Stimulated activated CD4-positive, alpha-beta T cell treated with anti-CD3 and anti-CD28 coated beads, Interleukin-1b, Interleukin-23, amount 100 ng/mL, for 1 hour (primary cell): ENCODE measurements at places on chromosomes 12 and 14.

GRCh38 chr12:28759333-28759732, 389.7 kb upstream of the FAR2 start:
- DNase-seq: no peak

DNA sequence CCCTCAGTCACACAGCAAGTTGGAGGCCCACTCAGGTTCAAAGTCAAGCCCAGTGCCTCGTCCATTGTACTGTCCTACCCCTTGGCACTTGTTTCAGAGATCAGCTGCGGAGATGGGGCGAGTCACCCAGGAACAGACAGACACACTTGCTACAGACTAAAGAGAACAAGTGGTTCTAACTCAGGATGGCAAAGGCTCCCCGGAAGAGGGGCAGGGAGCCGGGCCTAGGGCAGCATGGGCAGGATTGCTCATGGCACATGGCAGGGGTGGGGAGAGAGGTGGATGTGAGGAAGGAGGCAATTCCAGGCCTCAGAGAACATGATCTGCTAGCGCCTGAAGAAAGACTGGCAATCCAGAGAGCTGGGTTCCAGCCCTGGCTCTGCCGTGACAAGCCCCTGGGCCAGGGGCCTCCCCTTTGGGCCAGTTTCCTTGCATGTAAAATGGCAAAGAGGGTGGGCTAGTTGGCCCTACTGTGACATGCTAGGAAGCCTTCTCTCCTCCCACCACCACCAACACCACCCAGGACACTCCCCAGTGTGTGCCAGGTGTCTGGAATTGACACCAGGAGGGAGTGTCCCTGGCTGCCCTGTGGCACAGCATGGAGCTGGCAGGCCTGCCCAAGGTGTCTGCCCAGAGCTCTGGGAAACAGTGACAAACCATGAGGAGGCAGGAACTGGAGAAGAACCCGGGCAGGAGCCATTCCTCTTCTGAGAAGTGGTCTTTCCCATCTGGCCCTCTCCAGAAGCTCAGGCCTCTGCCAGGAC, 24.0 kb upstream of the IRF2BPL start:
- no peak for DNase-seq

GRCh38 chr12:120367924-120368788, 808 bp downstream of the MSI1 start:
- no peak for DNase-seq

DNA sequence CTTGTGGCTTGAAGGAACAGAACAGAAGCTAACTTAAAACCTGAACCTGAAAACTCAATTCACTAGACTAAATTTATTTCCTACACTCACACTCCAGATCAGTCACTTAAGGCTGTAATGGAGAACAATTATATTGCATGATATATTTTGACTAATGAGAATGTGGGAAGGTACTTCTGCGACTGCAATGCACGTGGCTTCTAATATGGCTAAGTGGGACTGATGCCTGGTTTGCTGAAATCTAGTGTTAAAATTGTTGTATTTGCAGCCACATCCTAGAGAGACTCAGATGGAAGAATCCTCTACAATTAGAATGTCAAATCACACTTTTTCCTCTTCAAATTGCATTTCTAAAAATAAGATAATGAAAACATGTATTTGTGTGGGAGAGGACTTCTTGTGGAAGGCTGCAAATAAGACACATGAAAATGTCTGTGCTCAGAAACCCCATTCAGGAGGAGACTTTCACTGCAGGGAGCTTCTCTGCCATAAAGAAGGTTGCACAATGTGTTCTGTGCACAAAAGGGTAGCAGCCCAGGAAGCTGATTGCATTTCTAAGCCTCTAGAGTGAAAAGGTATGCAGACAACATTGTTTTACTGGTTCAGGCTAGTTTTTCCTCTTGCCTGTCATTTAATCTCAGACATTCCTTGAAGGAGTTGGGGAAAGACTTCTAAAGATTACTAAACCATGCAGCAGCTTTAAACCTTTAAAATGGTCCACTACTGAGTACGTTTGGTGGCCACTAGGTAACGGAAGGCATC, 224.3 kb downstream of the NEDD1 start:
- no peak for DNase-seq

DNA sequence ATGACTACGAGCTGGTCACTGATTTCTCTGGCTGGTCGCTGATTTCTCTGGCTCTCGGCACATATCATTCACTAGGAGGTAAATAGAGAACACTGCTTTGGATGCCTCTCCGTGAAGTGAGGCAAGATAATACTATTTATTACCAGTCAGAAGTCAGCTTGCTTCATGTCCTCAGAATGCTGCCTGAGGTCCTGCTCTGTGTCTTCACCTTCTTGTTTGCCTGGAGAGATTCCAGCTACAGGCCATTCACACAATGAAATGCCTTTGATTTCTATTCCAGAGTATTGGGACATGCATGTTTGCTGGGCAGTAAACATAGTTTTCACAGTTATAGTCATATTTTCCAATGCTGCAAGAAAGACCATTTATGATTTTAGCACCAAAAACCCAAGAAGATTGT, 106.7 kb downstream of the AEBP2 start:
- no peak for DNase-seq

DNA sequence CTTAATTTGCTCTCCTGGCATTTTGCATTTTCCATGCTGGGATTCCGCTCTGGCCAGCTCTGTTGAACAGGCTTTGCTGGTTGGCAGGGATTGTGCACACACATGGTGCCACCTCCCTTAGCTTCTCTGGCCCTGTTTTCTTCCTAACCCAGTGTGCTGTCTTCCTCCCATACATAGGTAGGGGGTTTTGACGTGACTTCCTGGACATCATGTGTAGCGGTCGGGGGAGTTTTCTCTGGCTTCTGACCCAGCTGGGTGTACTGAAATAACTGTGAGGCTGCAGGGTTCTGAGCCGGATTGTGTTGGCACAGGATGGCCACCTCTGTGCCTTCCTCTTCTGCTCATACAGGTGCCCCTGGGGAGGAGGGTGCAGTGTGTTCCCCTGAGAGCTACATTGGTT, 25.7 kb downstream of the C14orf132 start:
- no peak for DNase-seq

GRCh38 chr12:96448300-96448699, 41.1 kb upstream of the CFAP54 start:
- no peak for DNase-seq

GRCh38 chr12:120483621-120484020, 12.3 kb upstream of the DYNLL1 start:
- no peak for DNase-seq

DNA sequence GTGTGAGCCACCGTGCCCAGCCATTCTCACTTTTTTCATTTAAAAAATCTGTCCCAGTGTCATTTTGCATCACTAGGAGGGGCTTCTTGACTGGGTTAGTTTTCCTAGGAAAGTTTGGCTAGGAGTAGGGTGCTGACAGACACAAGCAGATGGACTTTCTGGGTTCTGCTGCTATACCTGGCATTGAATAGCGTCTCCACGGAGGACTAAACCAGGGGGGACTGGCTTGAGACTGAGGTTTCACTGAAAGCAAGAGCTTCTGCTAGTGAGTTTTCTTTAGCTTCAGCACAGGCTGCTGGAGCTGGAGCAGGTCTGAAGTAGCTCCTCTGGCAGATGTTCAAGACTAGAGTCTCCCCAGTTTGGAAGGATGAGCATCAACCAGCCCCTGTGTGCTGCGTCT, 1.4 kb downstream of the SLC10A1 start:
- no peak for DNase-seq

GRCh38 chr12:46387670-46388069, 15.1 kb upstream of the SLC38A2 start:
- no peak for DNase-seq

GRCh38 chr14:64757601-64758000, 53.4 kb downstream of the PLEKHG3 start:
- no peak for DNase-seq

- no peak for DNase-seq
Observed at GRCh38 chr14:33465846-33466700, 484.8 kb downstream of the EGLN3 start.

GRCh38 chr12:119020406-119021360, 39.3 kb downstream of the SRRM4 start:
- no peak for DNase-seq

GRCh38 chr12:26732005-26732908, 100.7 kb downstream of the ITPR2 start:
- DNase-seq: no peak

- no peak for DNase-seq
Observed at GRCh38 chr14:54182419-54183045, 214.3 kb upstream of the CDKN3 start.

DNA sequence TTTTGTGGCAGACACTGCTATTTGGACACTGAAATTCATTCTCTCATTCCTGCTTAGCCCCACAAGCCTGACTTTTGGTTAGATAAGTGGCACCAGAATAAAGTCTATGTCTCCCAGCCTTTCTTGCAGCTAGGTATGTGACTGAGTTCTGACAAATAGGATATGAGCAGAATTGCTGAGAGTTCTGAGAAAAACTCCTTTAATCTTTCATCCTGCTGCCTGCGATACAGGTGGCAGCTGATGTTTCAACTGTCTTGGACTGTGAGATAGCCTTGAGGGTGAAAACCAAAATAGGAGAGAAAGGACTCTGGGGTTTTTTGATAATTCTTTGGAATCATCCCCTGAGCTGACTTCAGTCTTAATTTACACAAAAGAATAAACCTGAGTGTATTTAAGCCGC, 55.8 kb downstream of the MBIP start:
- DNase-seq: no peak

DNA sequence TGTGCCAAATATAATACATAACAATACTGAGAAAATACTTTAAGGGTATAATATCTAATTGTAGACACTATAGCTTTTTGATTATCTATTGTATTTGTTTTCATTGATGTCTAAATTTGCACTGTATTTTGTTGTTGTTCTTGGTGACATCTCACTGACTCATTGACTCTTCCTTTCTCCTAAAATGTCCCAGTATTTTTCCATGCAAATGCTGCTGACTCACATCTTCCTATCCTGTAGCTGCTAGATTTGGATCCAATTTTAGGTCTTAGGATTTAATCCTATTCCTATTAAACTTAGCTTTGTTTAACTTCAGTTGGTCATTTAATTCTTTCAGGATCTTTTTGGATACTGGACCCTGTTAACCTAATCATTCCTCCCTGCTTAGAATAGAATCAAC, 148.5 kb downstream of the TMTC2 start:
- no peak for DNase-seq

- DNase-seq: no peak
Observed at GRCh38 chr12:25797949-25798348, 160.5 kb upstream of the RASSF8 start.

DNA sequence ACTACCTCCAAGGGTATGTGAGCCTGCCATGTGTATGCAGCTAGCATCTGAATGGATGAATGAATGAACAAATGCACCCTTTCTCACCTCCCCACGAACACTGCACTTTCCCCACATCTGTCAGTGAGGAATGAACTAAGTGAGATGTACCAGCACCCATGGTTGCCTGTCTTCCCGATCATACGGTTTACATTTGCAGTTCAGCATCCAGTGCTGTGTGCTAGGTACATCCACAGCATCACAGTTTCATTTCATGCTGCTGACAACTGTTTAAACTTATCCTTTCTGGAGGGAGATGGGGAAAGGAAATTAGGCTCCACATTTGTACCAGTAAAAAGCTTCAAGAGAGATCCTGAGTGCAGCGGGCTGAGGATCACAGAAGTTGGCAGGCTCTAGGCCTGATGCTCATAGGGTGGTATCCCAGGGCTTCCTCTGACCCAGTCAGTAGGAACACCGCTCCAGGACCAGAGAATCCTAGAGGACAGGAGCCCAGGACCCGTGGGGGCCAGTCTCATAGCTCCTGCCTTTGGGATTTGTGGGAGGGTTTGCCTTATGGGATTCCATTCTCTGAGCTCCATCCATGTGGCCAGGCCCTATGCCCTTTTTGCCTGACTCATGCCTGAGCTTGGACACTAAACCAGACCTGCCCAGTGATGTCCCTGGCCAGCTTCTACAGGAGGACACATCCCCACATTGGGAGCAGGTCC, 294.5 kb downstream of the CACNA1C start:
- DNase-seq: no peak

GRCh38 chr12:41067941-41068645, 120.0 kb upstream of the PDZRN4 start:
- DNase-seq: no peak

GRCh38 chr12:100656856-100657255, 83.4 kb downstream of the GAS2L3 start:
- DNase-seq: no peak

GRCh38 chr12:13770576-13770975, 210.8 kb downstream of the GRIN2B start:
- DNase-seq: no peak

DNA sequence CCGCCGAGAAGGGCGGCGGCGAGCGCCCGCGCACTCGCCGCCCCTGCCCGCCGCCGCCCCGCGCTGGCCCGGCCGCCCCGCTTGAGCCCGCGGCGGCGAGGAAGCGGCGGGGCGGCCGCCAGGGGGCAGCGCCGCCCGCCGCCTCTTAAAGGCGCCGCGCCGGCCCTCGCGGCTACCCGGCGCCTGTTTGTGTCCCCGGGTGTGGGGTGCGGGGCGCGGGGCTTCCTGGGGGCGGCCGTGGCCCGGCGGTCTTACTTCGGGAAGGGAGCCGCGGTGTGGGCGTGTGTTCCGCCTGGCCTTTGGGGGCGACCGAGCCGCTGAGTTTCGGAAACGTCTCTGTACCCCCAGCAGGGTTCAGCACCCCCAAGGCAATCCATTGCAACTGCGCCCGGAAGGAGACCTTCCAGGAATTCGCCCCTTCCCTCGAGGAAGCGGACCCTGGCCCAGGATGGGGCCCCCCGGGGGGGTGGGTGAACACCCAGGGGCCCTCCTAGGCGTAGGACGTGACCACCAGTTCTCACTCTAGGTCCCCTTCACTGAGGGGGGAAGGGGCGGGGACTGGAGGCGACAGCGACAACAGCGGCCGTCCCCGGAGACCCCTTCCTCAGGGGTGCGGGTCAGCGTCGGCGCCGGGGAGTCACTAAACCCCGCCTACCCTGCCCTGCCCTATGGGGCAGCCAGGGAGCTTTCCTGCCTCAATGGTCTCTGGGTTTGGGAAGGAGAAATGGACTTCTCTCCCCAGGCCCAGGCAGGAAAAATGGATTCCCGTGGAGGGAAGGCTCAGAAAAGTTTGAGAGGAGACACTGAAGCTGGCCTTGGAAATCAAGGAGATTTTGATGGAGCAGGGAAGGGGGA, at the start of gene ITPK1:
TSS of gene ITPK1 (minus strand) at position 105 of the 855 bp plus-strand sequence. CDS start 762 bp downstream, outside the sequence.
- DNase-seq: no peak
